ENCODE measurements at places on chromosomes 1 and 21.
A peak's percentile ranks its signal among the peaks of the same experiment; 100 is the strongest.

GRCh38 chr1:156583821-156584622, 4.5 kb downstream of the TTC24 start:
- peak; percentile 83 for DNase-seq

DNA sequence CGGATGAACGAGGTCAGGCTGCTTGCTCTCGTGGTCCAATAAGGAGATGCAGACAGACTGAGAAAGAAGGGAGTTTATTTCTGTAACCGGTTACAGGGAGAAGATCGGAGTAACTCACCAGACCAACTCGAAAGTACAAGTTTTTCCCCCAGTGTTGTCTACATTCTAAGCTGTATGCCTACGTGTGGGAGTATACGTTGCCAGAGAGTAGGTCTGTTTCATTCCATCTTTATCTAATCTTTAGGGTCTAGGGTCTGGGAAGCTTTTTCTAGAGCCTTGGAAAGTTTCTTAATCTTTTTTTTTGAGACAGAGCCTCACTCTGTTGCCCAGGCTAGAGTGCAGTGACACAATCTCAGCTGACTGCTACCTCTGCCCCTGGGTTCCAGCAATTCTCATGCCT, 4.7 kb upstream of the PADI1 start:
- DNase-seq: no peak

DNA sequence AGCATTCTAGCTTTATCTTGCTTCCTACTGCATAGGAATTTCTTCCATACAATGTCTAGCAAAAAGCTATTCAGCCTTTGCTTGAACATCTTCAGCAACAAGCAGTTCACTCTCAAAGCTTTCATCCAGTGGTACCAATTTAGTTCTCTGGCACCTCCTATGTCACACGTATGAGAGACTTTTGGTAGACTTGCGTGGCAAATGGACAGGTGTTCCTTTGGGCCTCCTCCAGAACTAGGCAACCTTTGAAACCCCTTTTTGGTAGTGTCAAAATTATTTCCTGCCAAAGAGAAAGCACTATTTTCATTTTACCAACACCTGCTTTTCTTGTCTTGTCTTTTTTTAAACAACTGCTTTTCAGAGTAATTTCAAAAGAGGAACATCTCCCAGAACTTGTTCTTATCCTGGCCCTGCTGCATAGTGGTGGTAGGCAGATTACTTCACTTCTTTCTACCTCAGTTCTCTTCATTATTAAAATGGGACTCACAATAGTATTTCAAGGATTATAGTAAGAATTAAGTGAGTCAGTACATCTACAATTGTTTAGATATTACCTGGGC, 122.4 kb downstream of the MAST2 start:
- no peak for DNase-seq

DNA sequence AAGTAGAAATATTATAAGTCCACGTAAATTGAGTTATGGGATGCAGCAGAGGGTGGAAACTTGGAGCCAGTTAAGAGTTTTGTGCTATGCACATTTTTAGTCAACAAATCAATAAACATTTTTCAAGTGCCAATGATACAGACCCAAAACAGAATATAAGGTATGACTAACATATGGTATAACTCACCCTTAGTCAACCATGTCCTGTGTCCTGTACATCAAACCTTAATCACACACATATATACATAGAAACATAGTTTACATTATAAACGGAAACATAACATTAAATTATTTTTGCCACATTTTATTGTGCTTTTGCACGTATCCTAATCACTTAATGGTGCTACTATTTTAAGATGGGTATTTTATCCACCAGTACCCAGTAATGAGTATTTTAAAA, 136.1 kb upstream of the USH2A start:
- no peak for DNase-seq

DNA sequence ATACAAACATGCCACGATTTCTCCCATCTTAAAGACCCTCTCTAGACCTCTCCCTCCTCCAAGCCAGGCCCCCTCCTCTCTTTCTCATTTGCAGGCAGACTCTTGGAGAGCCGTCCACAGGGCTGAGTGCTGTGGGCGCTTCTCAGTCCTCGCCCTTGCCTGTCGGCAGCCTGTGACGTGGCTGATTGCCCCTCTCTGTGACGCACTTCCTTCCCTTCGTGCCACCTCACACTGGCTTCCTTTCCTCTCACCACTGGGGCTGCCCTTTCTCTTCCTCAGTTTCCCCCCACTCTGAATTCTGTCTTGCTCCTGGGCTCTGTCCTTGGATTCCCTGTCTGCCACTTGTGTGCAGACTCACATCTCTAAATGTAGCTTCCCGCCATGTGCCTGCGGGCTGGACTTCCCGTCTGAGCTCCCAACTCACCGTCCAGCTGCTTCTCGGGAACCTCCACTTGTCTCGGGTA, 227.2 kb downstream of the CAMTA1 start:
- DNase-seq: no peak

- no peak for DNase-seq
These were observed 49.4 kb downstream of the ERG start for GRCh38 chr21:38448671-38449385.

GRCh38 chr1:200991097-200991614, 32.4 kb downstream of the KIF21B start:
- no peak for DNase-seq

DNA sequence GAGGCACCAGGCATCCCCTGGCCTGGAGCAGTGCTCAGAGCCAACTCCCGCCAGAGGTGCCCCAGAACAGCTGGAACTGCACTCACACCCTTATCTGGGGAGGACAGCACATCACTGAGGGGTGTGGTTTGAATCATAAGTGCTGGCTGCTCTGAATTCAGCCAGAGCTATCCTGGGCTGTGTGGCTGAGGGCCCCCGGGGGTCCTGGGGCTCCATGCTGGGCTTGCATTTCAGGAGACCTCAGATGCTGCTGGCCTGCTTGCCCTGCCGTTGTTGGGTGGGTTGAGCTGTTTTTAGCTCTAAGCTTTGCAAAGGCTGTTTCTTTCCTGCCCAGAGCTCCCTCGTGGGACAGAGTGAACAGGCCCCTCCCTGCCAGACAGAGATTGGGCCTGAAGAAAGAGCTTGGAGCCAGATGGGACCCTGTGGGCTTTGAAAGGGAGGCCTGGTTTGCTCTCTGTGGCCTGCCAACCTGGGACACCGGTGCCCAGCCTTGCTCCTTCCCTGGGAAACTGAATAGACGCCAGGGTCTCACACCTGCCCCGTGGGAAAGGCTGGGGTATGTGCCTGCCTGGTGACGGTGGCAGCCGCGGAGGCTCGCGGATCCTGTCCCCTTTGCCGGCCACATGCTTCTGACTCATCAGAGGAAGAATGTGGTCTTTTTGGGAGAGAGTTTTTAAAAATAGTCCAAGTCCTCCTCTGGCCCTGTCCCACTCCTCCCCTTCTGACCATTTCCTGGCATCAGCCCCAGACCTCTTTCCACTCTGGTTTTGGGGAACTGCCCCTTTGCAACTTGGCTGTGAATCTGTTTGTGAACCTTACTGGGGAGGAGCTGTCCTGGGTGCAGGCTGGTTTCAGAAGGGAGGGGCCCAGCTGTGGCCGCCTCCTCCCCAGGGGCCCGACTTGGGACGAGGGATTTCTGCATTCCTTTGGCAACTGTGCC, 30.0 kb downstream of the ARHGEF10L start:
- peak; percentile 58 for DNase-seq

- no peak for DNase-seq
These were observed 19.3 kb upstream of the C1orf21 start for GRCh38 chr1:184367427-184368038.

- no peak for DNase-seq
These were observed 47.6 kb downstream of the IRF2BP2 start for GRCh38 chr1:234562334-234562733.

DNA sequence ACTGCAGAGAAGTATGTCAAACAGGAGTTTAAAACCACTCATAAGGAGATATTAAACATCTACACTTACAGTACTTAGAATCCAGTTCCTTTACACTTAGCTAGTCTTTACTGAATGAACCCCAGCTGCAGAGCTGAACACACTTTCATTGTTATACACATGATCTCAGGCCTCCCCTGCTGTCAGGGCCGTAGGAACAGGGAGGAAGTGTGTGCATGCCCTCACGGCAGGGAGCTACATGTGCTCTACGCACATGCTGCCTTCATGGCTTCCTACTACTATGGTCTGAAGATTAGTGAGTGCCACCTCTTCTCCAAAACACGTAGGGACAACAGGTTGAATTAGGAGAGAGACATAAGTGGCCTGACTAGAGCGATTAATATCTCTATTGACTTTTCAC, 191.5 kb downstream of the SIPA1L2 start:
- no peak for DNase-seq

DNA sequence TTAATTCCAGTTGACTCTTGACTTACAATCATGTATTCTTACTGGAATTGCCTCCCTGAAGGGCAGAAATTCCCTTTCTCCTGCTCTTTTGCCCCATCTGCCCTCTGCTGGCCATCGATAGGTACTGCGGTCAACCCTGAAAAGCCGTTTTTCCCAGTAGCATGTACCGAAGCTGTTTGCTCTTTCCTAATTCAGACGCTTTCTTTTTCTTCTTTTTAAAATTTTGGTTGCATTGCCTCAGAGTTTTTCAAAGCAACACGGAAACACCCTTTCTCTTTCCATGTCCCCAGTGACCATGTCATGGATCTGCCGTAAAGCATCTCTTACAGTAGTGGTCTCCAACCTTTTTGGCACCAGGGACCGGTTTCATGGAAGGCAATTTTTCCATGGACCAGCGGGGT, 164.2 kb upstream of the C1orf21 start:
- peak; percentile 29 for DNase-seq

GRCh38 chr1:48756683-48757316, 19.9 kb downstream of the BEND5 start:
- no peak for DNase-seq

GRCh38 chr1:107594536-107594935, 370.4 kb downstream of the VAV3 start:
- no peak for DNase-seq

GRCh38 chr1:106846656-106847055, 209.8 kb upstream of the PRMT6 start:
- no peak for DNase-seq

DNA sequence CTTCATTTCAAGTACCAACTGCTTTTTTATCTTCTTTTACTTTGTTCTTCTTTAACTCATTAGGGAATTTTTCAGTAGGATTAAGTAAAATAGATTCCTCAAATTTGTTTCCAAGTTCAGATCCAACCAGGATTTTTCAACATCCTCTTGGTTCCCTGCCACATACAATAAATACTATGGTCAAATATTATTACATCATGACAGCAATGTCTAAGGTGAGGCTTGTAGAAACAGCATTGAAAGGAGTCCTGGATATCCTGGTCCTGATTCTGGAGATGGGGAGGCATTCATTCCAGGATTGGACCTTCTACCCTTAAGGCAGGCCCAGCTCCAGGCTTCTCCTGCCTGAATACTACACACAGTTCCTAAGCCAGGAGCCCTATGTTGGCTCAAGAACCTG, 80.2 kb upstream of the F3 start:
- DNase-seq: no peak

- no peak for DNase-seq
These were observed 34.9 kb downstream of the MROH9 start for GRCh38 chr1:170970256-170970655.

GRCh38 chr1:182335771-182336566, 55.6 kb downstream of the GLUL start:
- DNase-seq: no peak

DNA sequence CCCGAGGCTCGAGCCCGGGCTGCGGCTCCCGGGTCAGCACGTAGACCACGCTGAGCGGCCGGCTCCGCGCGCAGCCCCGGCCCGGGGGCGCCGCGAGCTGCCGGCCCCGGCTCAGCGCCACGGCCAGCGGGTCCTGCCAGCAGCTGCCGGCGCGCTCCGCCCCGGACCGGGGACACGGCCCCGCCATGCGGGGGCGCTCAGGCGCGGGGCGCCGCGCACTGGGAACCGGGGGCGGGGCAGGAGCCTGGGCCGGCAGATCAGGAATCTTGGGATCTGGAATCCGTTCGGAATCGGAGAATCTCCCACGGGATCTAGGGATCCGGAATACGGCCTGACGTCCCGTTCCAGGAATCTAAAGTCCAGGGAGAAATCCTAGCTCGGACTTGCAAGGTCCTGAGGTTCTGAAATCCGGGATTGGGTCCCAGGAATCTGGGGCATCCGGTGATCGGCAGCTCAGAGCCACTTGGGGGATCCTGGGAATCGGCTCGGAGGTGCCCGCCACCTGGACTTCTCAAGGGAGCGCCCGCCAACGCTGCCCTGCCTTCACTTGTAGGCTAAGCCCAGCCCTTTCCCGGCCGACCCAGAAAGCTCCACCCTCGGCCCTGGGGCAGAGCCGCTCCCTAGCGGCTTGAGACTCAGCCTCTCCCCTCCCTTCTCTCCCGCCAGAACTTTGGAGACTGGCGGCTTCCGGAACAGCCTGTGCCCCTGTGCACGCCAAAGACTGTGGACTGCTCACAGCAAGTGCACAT, at the start of gene MAP3K6:
Gene MAP3K6, minus strand, starts transcription at position 551 of the 749 bp plus-strand sequence. Its CDS starts 364 bp downstream, at position 187.
- DNase-seq: peak; percentile 43

GRCh38 chr1:56897150-56898004, 42.8 kb downstream of the C8A start:
- no peak for DNase-seq

DNA sequence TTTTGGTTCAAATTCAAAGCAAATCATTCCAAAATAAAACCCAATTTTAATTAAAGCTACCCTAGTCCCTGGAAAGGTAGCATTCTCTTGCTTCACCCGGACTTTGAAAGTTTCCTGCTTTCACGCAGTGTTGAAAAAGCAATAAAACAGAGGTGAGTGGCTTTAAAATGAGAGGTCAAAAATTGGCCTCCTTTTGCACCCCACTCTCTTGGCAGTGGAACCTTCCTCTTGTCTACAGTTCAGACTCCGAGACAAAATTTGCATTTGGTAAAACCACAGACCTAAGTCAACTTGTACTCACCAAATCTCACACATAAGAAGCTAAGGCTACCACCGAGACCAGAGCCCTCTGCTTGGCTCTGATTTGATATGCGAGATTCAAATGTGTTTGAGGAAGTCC, 252.7 kb downstream of the TTLL7 start:
- DNase-seq: no peak

GRCh38 chr1:162213281-162213912, 143.9 kb downstream of the NOS1AP start:
- no peak for DNase-seq

GRCh38 chr1:173532237-173532636, 55.1 kb downstream of the PRDX6 start:
- DNase-seq: no peak

DNA sequence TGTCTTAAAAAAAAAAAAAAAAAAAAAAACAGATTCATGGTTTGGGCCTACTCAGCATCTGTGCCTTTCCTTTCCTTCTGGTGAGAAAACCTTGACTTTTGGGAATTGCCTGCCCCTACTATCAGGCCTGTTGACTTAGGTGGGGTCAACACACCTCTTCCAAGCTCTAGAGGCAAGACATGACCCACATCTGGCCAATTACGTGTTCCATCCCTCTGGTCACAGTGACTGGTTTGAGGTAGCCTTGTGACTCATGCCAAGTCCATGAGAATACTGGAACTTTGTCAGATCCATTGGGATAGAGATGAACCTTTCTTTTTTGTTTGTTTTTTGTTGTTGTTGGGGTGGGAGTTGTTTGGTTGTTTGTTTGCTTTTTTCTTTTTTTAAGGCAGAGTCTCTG, 37.3 kb upstream of the KHDRBS1 start:
- no peak for DNase-seq

- DNase-seq: no peak
These were observed 408.3 kb upstream of the NR5A2 start for GRCh38 chr1:199619223-199619622.

GRCh38 chr1:2468540-2468939, 7.5 kb upstream of the PLCH2 start:
- DNase-seq: no peak

Measured in HCT116 (cell line).